ENCODE measurements at places on chromosomes 6 and 20. TPM values are rescaled to one million over a fixed set of nuclear protein-coding genes. Genes with fewer than 3 reads are reported as not detected.

AFG1L gene
- total RNA-seq, result 14.5 TPM

GRCh38 chr6:119073307-119074051, 5.0 kb downstream of the FAM184A start:
- no peak for DNase-seq

GRCh38 chr6:70846207-70846835, 110.5 kb downstream of the B3GAT2 start:
- no peak for DNase-seq

DNA sequence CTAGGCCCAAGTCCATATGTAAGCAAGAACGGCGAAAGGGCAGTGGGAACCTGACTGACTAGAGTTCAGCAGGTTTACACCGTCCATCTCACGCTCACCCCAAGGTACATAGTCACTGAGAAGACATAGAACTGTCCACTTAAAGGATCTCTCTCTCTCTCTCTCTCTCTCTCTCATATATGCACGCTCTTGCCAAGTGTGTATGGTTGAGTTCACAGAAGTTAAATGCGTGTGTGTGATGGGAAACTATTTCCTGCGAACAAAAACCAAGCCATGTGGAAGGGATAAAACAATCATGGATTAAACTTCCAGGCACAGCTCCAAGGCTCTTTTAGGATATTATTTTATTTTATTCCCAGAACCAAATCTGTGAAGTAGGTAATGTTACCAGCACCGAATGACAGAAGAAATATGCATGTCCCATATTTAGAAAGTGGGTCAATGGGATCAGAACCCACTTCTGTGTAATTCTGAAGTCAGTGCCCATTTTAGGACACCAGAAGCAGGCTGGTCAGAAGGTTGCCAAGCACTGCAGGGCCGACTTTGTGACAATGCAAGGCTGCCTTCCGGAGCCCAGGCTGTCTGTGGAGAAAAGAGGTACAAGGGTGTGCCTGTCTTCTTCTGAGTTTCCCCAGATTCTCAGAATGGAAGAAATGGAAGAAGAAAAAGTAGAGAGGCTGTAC, 49.2 kb upstream of the MAP7 start:
- DNase-seq, result no peak

TTLL9 gene
- 0.86 TPM for total RNA-seq

SPATS1 gene
- not detected for total RNA-seq

SCRT2 gene
- total RNA-seq, result not detected

APOBEC2 gene
- 0.57 TPM for total RNA-seq

DNA sequence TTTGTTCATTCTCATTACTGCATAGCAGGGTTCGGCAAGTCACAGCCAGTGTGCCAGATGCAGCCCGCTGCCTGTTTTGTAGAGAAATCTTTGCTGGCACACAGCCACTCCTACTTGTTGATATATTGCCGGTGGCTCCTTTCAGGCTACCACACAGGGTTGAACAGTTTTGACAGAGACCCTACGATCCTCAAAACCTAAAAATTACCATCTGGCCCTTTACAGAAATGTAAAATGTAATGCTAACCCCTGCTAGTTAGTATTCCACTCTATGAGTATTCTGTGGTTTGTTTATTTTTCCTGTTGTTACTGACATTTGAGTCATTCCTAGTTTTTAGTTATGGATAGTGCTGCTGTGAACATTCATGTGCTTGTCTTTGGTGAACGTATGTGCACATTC, 11.5 kb downstream of the DHX35 start:
- no peak for DNase-seq

SNAP25 gene
- 16.3 TPM for total RNA-seq

GRCh38 chr20:11700831-11701230, 216.9 kb upstream of the BTBD3 start:
- no peak for DNase-seq

DNA sequence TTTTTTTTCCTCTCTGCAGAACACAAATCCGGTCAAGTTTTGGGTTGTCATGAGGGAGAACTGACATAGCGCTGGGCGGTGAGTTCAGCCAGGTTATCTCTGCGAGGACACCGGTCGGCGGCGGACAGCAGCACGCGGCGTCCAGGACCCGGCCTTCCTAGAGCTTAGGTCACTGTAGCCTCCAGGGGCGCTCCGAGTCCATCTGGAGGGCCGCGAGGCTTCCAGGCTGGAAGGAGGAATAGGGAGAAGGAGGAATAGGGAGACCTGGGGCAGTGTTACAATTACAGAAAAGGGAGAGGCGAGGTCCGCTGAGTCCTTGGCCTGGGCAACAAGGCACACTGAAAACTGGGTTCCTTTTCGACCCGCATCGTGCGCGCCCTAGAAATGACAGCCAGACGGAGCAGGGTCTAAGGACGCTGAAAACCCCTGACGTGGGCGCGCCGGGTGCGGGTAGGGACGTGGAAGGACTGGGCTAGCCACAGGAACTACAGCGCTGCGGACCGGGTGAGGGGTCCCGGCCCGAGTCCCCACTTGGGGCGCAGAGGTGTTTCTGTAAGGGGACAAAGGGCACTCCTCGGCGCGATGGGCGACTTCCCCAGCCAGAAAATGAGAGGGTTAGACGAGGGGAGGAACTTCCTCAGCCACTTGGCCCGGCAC, 536 bp upstream of the FNDC1 start:
- DNase-seq, result peak; percentile 48

TBPL1 gene
- 22.2 TPM for total RNA-seq

DNA sequence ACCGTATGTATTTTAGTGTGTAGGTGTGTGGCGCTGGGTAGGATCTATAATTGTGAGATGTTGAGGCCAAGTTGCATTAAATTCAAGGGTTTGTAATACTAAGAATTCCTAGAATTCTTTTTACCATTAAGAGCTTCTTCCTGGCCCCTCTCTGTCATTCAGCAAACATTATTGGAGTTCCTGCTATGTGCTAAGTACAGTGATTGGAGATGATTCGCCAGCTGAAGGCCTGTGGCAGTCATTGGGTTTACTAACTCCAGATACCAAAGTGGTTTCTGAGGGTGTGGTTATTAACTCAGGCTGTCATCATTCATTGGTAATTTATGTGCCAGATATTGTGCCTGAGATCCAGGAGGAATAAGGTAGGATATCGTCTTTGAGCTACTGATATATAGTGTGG, 167.1 kb downstream of the LAMA2 start:
- DNase-seq, result no peak

DNA sequence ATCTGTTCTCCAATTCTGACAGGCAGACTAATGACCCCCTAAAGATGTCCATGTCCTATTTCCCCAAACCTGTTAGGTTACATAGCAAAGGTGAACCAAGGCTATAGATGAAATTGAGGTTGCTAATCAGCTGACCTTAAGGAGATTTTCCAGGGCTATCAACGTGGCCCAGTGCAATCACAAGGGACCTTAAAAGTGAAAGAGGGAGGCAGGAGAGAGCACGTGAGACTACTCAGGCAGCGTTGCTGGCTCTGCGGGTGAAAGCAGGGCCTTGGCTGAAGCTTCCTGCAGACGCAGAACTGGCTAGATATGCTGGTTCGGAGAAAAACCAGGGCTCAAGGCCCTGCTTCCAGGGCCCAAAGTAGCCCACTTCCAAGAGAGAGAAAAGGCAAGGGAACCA, 78.7 kb downstream of the NCOA7 start:
- no peak for DNase-seq

- DNase-seq, result no peak
Observed at GRCh38 chr6:134267917-134268361, 50.0 kb downstream of the SGK1 start.

PPT2 gene
- total RNA-seq, result 19.0 TPM

DNA sequence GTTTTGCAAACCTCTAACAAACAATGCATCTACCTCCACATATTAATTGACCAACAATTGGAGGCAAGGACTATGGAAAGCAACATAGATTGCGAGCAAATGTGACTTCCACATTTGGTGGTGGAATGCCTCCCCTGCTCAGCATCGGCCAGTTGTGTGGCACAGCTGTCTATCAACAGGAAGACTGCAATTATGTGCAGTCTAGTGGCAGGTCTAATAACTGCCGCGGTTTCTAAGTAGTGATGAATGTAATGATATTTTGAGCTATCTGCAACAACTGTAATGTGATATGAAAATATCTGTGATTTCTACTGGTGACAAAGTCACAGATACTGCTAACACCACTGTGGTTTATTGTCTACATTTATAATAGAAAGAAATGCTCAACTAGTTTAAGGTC, 56.8 kb downstream of the NCR2 start:
- no peak for DNase-seq

- DNase-seq, result no peak
Observed at GRCh38 chr20:36214684-36215256, 21.5 kb upstream of the AAR2 start.

PTGIS gene
- 57.8 TPM for total RNA-seq

DNA sequence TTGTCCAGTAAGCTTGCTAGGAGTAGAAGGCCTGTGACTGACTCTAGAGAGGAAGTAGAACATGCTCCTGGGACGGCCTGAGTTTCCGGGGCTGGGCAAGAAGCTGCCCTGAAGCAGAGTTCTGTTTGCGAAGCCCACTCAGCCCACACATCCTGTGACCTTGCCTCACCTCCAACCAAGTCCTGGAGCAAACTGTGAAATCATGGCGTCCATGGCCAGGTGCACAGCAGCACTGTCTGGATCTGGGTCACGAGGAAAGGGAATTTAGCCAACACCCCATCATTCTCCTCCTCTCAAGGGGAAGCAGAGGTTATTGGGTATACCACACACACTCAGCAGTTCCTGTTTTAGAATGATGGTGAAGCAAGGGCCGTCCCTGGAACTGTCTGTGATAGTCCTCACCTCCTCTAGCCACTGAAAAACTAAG, 87.5 kb downstream of the CRYBG1 start:
- DNase-seq, result no peak

GLO1 gene
- total RNA-seq, result 74.5 TPM

LY6G6D gene
- total RNA-seq, result not detected

GRCh38 chr6:10643201-10643651, 51.2 kb downstream of the C6orf52 start:
- DNase-seq, result no peak

DNA sequence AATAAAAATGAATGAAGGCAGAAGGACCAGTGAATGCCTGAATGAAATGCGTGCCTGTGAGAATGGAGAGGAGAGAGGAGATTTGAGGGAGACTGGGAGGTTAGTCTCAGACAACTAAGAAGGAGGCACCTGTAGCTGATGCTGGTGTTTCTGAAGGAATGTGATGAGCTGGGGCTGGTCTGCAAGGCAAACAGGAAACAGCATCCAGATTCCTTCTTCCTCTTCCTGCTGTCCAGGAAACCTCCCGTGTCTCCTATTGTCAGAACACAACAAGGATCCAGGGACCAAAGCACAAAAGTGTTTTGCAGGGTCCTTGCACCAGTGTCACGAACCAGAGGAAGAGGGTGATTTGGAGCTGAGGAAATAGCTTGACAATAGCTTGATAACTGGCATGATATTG, 50.4 kb upstream of the TAB2 start:
- no peak for DNase-seq

GRCh38 chr6:167906899-167907298, 80.2 kb downstream of the AFDN start:
- peak; percentile 80 for DNase-seq

DNA sequence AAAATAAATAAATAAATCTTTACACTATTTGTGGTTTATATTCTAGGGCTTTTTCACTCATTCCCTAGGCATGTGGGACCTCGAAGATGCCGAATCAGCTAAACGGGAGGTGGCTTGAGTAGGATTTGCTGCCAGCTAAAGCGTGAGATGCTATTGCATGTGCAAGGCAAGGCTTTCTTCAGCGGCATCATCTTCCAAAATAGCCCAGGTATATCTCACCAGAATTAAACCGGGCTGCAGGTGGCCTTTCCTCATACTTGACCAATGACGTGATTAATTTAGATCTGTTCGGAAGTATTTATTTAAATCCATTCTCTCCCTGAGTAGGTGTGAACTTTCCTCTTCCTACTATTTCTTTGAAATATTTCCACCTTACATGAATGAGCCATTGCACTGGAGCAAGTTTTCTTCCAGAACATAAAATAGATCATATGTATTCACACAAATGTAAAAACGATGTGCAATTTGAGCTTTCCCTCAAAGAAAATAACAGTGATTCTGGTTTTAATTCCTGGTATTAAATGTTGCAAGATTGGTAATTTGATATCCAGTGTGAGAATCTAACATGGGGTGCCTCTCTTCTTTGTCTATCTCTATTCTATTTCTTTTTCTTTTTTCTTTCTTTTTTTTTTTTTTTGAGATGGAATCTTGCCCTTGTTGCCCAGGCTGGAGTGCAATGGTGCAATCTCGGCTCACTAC, 24.3 kb upstream of the ZNF217 start:
- no peak for DNase-seq

DNA sequence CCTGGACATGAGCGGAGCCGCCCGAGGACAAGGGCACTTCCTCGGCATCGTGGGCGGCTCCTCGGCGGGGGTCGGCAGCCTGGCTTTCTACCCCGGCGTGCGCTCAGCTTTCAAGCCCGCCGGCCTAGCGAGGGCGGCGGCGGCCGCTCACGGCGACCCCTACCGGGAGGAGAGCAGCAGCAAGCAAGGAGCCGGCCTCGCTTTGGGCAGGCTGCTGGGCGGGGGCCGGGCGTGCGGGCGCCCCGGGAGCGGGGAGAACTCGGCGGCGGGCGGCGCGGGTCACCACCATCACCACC, 6.7 kb downstream of the PRDM13 start:
- no peak for DNase-seq

DNA sequence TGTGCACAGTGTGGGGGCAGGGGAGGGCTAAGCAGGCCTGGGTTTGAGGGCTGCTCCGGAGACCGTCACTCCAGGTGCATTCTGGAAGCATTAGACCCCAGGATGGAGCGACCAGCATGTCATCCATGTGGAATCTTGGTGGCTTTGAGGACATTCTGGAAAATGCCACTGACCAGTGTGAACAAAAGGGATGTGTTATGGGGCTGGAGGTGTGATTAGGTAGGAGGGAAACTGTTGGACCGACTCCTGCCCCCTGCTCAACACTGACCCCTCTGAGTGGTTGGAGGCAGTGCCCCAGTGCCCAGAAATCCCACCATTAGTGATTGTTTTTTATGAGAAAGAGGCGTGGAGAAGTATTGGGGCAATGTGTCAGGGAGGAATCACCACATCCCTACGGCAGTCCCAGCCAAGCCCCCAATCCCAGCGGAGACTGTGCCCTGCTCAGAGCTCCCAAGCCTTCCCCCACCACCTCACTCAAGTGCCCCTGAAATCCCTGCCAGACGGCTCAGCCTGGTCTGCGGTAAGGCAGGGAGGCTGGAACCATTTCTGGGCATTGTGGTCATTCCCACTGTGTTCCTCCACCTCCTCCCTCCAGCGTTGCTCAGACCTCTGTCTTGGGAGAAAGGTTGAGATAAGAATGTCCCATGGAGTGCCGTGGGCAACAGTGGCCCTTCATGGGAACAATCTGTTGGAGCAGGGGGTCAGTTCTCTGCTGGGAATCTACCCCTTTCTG, 44.0 kb upstream of the TTPAL start:
- no peak for DNase-seq

LY6G6F gene
- total RNA-seq, result not detected

GRCh38 chr6:37047689-37048402, 42.4 kb downstream of the FGD2 start:
- no peak for DNase-seq

PXDC1 gene
- 22.9 TPM for total RNA-seq

Measured in ureter (tissue), 1 donor.